ENCODE measurements at places on chromosomes 7 and 10.

DNA sequence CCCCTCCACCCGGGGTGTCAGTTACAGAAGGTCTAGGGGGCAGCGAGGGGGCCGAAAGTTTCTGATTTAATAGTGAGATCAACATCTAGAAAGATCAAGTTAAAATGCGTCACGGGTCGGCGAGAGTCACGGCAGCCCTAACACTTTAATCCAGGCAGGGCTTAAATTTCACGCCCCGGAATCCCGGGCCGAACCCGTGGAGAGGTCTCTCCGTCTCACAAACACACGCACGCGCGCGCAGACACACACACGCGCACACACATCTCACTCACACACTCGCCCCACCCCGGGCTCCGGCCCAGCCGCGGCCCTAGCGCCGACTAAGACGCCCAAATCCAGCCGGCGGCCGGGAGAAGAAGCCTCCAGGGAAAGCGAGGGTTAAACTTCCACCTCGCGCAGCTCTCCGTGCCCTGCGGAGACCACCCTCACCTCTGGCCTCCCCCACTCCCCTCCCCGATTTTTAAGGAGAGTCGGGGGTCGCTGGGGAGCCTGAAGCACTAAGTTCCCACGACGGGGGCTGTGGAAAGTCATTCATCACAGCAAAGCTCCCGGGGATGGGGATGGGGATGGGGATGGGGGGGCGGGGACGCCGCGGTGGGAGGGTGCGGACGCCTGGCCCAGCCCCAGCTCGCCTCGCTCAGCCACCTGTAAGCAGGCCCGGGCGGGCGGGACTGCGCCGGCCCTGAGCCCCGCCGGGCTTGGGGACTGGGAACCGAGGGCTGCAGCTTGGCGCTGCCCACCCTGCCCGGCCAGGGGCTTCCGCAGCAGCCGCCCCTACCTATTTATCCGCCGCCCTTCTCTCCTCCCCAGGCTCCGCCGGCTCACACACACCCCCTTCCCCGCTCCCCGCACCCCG, 1.6 kb downstream of the PDGFA start:
- DNase-seq = peak; percentile 68

GRCh38 chr7:98762620-98763019, 107.2 kb downstream of the TMEM130 start:
- no peak for DNase-seq

- no peak for DNase-seq
Measured at GRCh38 chr7:77252506-77252905, 52.9 kb upstream of the FGL2 start.

GRCh38 chr10:114956466-114956865, 18.5 kb downstream of the TRUB1 start:
- DNase-seq = no peak

DNA sequence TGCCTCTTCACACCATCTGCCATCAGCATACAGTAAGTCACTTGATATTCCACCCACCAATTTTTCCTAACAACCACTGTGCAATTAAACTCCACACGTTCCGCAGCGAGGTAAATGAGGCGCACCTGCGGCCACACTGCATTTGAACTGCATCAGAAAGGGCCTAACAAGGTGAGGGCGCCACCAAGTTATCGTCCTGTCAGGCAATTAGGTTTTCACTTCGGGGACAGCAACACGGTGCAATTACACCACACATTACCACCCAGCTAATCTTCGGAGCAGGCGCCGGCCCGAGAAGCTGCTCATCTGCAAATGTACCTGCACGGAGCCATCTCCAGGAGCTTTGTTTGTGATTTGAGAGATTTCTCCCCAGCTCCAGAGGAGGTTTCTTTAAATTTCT, 84.4 kb downstream of the EBF3 start:
- DNase-seq = no peak

- DNase-seq = no peak
Measured at GRCh38 chr10:119483001-119483400, 59.5 kb downstream of the RGS10 start.
